Right atrium auricular region (tissue), 2 donors: ENCODE measurements at places on chromosomes 11 and 22. TPM values are rescaled to one million over a fixed set of nuclear protein-coding genes. Genes with fewer than 3 reads are reported as not detected.

GRCh38 chr22:30016596-30016995 lies 63.7 kb upstream of the HORMAD2 start:
- DNase-seq, result no peak

The TBC1D10A gene
- total RNA-seq, result 9.3 TPM

- DNase-seq, result peak; percentile 68
Measured at GRCh38 chr22:17969701-17970113, 54.7 kb downstream of the MICAL3 start.

The PRG2 gene
- not detected for total RNA-seq

- DNase-seq, result no peak
Measured at GRCh38 chr11:76902121-76903014, 41.6 kb downstream of the ACER3 start.

The ZNF70 gene
- total RNA-seq, result 3.2 TPM

The TMPRSS4 gene
- total RNA-seq, result not detected

- no peak for DNase-seq
Measured at GRCh38 chr22:46224898-46225290, 25.2 kb downstream of the CDPF1 start.

- DNase-seq, result no peak
Measured at GRCh38 chr11:125407046-125407445, 89.0 kb downstream of the FEZ1 start.

DNA sequence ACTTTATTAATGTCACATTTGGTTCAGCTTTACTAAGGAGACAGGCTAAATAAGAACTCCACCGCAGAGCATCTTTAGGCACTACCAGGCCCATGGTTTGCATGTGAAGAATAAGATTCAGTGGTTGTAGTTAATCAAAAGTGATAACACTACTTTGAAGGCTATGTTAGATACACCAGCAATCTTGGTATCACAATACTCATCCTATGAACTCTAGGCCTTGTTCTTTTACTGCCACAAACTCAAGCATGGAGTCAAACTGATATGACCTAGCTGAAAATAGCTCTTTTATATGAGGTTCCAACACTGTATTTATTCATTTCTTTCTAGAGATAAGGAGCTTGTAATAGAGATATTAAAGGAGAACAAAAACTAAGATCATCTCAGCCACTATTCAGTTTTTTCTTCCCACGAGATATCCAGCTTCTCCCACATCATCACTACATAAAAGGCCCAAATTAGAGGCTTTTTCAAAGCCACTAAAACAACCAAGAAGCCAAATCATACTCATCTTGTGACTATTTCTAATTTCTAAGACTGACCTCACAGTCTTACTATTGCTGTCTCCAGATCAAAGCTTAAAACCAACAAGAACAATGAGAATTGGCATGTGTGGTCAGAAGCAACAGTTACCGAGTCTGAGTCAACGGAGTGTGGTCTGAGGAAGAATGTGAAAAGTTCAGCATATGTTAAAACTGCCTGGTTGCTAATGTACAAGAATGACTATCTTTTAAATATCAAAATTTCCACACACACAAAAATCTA lies 25.1 kb upstream of the GUCY1A2 start:
- DNase-seq, result no peak

- DNase-seq, result no peak
Measured at GRCh38 chr11:82994604-82995230, 77.0 kb downstream of the RAB30 start.
